ENCODE measurements at places on chromosomes 6 and 20. TPM values are rescaled to one million over a fixed set of nuclear protein-coding genes. Genes with fewer than 3 reads are reported as not detected.

GRCh38 chr6:11426571-11426970 lies 111.0 kb upstream of the TMEM170B start:
- DNase-seq, result no peak

ATP6V1G2 gene
- 7.2 TPM for total RNA-seq

- no peak for DNase-seq
Observed at GRCh38 chr6:156559162-156559690, 218.0 kb upstream of the ARID1B start.

DNA sequence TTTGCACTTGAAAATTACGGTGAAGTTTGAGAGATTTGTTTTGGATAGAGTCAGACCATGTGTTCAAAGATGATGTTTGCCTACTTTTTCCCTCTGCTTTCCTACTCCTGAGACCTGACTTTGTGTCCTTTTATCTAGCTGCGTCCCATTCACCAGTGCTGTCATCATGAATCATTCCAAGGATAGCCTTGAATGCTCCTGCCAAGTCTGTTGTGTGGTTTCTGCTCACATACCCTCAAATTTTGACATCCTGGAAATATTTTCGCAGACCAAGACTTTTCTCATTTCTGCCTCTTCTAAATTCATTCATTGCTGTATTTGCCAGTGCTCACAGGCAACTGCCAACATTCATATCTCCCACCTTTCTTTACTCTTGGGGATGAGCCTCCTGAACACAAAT lies 175.9 kb upstream of the SCGN start:
- DNase-seq, result no peak

IL17A gene
- not detected for total RNA-seq

CGA gene
- not detected for total RNA-seq

GRCh38 chr20:40323361-40323794 lies 365.7 kb downstream of the MAFB start:
- no peak for DNase-seq

- no peak for DNase-seq
Observed at GRCh38 chr6:113857556-113858479, 673 bp downstream of the MARCKS start.

GPR6 gene
- not detected for total RNA-seq

- DNase-seq, result no peak
Observed at GRCh38 chr6:14927398-14927797, 318.5 kb upstream of the JARID2 start.

C20orf204 gene
- total RNA-seq, result 4.1 TPM

MCM9 gene
- total RNA-seq, result 36.6 TPM

GRCh38 chr6:128491610-128492206 lies 28.7 kb downstream of the PTPRK start:
- no peak for DNase-seq

CRISP2 gene
- not detected for total RNA-seq

GRCh38 chr20:50688256-50688975 lies 2.9 kb downstream of the RIPOR3 start:
- DNase-seq, result no peak

NRSN1 gene
- total RNA-seq, result not detected

GRCh38 chr20:17635332-17636244 lies 46.5 kb downstream of the RRBP1 start:
- no peak for DNase-seq

GRCh38 chr6:154057098-154057497 lies 18.1 kb downstream of the OPRM1 start:
- no peak for DNase-seq

GRCh38 chr6:134531611-134532010 lies 213.7 kb upstream of the SGK1 start:
- DNase-seq, result no peak

TNFRSF6B gene
- not detected for total RNA-seq

- DNase-seq, result no peak
Observed at GRCh38 chr6:53898026-53898795, 103.4 kb downstream of the LRRC1 start.

HDGFL1 gene
- total RNA-seq, result not detected

MROH8 gene
- 1.4 TPM for total RNA-seq

DNA sequence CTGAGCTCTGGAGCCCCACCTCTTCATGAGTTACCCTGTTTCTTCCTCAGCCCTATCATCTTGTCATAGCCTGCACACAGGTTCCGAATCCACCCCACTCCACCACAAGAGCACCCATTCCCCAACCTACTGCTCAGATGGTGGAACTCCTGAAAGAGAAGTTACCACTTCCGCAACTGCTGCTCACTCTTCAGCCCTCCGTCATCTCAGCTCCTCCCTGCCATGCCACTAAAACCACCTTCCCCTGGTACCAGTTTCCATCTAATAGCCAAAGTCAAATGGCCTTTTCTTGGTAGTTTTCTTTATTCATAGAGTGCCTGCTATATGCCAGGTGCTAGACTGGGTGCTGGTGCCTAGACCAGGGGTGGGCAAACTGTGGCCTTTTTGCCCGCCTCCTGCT lies 3.9 kb downstream of the RAB22A start:
- DNase-seq, result no peak

DNA sequence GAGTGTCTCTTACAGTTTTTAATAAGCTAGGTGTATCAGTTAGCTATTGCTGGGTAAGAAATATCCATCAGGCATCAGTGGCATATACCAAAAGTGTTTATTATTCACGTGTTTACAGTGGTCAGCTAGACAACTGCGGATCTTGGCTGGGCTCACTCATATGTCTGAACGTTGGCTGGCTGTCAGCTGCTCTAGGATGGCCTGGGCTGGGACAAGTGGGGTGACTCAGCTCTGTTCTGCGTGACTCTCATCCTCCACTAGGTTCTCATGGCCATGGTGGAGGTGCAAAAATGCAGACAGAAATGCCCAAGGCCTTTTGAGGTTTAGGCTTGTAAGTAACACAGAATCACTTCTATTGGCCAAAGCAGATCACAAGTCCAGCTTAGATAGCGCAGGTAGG lies 22.0 kb downstream of the ZNF341 start:
- no peak for DNase-seq

E2F3 gene
- 25.5 TPM for total RNA-seq

DNA sequence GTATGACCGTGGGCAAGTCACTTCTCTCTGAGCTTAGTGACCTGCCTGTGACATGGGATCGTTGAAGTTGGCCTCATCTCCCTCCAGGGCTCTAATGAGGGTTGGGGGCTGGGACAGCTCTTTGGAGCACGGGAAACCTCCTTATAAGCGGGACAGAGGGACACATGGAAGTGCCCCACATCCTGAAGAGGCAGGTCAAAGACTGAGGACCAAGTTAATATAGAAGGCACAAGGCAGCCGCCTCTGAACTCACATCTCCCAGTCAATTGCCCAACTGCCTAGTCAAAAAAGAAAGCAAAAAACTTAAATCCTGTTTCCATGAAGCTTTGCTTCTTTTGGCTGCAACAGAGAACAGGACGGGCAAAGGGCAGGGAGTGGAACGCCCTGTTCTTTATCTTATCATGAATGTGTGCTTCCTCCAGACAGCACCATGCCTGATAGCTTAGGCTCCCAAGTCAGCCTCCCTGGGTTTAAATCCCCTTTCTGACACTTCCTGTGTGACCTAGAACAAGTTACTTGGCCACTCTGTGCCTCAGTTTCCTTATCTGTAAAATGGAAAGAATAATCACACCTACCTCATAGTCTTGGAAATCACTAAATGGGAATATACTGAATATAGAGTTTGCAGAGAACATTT lies 27.1 kb downstream of the LBP start:
- DNase-seq, result no peak

DNA sequence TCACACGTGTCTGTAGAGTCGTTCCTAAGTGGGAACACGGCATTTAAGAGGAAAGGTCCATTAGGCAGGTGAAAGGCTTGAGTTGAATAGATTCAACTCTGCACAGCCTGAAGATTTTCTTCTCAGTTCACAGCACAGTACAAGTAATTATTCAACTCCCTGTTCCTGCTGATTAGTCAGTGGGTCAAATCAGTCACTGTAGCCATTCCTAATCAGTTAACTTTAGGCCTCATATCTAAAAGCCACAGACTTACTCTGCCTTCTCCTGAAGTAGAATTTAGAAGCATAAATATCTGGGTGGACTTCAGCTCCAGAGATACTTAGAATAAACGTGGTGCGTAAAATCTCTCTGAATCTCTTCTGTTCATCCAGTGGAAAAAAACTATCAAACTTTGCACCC lies 872.4 kb downstream of the C6orf118 start:
- DNase-seq, result no peak

- DNase-seq, result no peak
Observed at GRCh38 chr20:59644371-59644939, 40.1 kb downstream of the PHACTR3 start.

GRCh38 chr20:21521596-21522480 lies 8.0 kb upstream of the NKX2-2 start:
- DNase-seq, result no peak

DNA sequence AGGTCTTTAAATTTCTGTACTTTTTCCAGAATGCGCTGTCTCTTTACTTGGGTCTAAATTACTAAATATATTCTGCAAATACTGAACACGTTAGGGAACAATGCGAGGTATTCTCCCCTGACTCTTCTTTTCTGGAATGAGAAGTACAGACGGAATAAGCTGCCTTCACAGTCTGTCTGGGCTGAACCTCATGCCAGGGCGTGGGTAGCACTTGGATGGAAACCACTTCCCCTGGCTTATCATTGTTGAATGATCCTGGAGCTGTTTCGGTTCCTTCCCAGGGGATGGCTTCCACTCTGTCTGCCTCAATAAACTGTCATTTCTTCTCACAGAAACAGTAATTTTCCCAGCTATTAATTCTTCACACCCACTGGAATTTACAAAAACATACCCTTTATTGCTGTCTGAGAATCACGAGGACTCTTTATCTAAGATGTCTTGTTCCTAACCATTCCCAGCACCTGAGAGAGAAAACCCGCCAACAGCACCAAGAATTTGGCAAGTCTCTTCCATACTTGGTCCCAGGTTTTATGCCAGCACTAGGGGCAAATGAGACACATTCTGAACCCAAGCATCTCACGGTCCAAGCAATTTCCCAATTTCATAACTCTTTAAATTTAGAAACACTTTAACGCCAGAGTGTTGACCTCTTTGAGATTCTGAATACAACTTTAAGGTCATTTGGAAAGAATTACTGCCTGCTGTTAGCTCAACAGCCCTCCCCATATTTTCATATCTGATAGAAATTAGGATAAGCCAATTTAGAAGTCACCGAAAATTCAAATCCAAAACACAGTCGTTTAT lies 43.2 kb upstream of the ADGRF5 start:
- DNase-seq, result no peak

DNA sequence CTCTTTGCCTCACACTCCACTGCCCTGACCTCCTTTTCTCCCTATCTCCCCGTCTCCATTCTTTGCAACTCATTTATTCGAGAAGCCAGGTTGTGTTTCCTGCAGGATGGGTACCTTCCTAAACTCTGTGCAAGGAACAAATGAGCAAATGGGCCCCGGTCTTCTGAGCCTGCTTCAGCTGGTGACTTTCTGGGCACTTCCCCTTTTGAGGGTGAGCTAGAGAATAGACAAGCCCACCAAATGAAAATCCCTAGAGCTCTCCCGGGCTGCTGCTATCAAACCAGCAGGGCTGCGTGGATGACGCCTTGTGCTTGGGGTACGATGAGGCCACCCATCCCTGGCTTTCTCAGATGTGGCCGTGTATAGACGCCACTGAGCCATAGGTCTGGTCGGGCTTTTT lies 91.0 kb upstream of the FOXA2 start:
- DNase-seq, result no peak

PAK5 gene
- not detected for total RNA-seq

TNXB gene
- 22.4 TPM for total RNA-seq

- peak; percentile 87 for DNase-seq
Observed at GRCh38 chr6:43635387-43636307, at the start of gene MAD2L1BP. Gene MAD2L1BP, plus strand, starts transcription at chr6:43635840. Its CDS starts 36 bp downstream, at chr6:43635876.

HECA gene
- total RNA-seq, result 161 TPM

KCNK16 gene
- total RNA-seq, result not detected
